ENCODE measurements at places on chromosomes 12 and 14.

DNA sequence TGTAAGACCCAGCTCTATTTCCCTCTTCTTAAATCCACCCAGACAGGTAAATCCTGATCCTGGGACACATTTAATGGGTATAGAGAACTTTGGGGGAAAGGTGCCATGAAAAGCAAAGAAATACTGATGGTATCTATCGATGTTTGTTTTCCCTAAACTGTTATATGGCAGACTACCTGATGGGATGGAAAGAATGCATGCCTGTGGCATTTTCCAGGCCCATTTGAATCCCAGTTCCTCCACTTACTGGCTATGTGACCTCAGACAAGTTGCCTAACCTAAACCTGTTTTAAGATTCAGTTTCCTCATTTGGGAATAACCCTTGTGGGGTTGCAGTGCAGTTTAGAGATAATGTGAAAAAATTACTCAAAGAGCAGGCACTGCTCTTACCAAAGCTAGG, 404.5 kb downstream of the FUT8 start:
- no peak for DNase-seq

DNA sequence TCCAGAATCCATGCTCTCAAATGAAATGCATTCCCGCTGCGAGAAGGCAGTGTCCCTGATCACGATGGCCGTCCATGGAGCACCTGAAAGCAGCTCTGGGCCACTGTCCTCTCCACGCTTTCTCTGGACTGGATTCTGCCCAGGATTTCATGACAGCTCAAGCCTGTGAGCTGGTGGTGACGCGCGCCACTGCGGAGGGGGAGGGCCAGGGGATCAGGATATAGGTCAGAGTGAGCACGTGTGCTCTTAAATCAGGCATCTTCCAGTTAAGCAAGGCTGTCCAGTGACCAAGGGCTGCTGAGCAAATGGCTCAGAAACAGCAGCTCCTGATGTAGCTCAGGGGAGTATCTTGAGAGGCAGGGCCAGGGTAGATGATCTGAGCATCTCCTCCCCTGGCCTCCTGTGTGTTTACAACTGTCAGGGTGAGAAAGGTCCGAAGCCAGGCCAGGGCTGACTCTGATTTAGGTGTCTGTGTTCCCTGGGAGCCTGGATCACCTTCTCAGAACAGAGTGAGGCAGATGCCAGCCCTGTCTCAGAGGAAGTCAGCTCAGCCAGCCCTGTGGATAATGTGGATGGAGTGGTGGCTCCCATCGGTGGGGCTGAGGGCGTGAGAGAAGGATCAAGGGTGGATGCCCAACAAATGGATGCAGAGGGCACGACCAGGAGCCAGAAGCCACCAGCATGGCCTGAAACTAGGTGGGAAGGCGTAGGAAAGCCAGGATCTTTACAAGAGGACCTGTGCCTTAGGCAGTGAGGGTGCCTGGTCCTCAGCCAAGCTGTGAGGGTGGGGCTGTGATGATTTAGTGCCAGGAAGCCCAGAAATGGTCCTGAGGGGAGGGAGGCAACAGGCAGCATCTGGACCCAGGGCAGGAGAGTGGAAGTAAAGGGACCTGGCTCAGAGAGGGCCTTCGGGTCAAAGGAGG, 55.3 kb downstream of the ELK3 start:
- peak; percentile 56 for DNase-seq

GRCh38 chr12:39671898-39672875, 52.6 kb upstream of the ABCD2 start:
- no peak for DNase-seq

DNA sequence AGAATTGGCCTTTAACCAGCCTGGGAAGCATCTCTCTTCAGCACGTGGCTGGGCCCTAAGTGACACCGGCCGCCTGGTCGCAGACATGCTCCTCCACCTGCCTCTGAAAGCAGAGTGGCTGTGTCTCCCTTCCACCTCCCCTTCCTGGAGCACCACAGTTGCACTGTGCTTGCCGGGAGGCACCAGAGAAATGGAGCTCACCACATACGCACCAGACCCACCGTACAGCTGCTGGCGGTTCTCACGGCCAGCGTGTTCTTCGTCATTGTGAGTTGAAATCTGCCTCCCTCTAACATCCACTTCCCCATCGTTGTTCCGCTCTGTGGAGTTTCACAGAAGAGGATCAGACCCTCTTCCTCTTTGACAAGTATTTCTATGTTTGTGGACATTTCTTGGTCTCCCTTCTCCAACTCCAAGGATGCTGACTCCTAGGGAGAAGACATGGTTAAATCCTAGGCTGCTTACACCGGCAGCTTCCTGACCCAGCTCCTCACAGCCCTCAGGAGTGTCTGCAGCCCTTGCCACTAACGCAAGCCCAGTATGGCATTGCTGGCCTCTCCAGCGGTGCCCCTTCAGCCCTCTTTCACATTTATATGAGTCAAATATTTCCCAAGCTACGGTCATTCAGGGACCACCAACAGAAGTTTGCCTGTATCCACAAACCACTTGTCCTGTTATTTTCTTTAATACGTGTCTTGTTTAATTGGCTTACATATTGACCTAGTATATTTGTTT, 11.5 kb upstream of the KRT5 start:
- no peak for DNase-seq

GRCh38 chr12:49952391-49953055, 2.0 kb downstream of the AQP2 start:
- no peak for DNase-seq

DNA sequence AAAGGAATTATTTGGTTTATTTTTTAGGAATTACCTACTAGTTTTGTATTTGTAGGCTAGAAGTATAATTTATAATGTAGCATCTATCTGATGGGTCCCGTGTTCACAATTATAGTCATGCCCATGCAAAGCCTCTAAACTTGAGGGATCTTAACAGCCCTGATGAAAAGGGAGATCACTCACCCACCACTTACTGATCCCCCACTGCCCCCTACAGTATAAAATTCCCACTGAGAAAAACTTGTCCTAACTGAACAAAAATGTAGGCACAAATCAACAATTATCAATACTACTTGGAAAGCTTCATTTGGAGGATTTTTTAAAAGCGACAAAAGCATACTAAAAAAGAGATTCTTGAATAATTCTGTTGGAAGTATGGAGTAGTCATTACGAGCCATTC, 21.0 kb downstream of the WIF1 start:
- DNase-seq: no peak

DNA sequence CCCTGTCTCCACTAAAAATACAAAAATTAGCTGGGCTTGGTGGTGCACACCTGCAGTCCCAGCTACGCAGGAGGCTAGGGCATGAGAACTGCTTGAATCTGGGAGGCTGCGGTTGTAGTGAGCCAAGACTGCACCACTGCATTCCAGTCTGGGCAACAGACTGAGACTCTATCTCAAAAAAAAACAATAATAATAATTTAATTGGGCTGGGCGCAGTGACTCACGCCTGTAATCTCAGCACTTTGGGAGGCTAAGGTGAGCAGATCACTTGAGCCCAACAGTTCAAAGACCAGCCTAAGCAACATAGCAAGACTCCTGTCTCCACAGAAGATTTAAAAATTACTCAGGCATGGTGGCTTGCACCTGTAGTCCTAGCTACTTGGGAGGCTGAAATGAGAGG, 26.7 kb downstream of the CBX5 start:
- DNase-seq: no peak

DNA sequence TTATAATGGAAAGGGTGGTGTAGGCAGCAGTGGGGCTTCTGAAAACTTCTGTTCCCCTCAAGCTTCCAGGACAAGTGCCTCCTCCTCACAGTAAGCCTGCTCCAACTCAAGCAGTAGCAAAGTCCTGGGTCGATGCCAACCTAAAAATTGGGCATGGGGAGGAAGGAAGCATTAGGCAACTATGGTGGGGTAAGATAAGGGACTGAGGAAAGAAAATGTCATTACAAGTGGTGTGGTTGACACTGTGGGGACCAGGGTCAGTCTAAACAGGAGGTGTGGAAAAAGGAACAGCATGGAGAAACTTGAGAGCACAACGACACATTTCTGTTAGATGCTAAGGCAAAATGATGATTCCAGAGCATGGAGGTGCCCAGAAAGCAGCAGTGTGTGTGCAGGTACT, 34.9 kb downstream of the WIF1 start:
- DNase-seq: no peak

DNA sequence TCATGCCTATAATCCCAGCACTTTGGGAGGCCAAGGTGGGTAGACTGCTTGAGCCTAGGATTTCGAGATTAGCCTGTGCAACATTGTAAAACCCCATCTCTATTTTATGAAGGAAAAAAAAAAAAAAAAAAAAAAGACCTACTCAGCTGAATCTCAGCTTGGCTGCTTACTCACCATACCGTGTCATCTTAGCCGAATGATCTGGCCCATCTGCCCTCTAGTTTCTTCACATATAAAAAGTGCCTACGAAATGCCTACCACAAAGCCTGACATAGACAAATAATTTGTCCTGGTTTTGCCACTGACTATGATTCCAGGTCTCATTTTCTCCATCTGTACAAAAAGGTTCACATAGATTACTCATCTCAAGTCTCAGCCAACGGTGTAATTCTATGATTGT, 10.1 kb downstream of the DIABLO start:
- DNase-seq: no peak

DNA sequence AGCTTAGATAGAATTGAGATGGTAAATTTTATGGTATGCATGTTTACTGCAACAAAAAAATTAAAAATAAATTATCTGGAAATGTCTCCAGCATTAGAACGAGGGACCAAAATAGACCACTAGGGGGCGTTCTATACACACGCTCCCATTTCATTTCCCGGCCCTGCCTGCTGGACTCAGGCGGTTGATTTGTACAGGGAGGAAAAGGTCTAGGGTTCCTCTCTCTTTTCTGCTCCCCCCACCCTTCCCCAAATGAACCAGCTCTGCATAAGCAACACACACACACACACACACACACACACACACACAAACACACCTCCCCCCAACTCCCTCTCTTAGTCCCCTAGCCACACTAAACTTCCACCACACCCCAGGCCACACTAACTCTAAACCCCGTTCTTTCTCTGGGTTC, 7.8 kb upstream of the DTX1 start:
- DNase-seq: no peak

DNA sequence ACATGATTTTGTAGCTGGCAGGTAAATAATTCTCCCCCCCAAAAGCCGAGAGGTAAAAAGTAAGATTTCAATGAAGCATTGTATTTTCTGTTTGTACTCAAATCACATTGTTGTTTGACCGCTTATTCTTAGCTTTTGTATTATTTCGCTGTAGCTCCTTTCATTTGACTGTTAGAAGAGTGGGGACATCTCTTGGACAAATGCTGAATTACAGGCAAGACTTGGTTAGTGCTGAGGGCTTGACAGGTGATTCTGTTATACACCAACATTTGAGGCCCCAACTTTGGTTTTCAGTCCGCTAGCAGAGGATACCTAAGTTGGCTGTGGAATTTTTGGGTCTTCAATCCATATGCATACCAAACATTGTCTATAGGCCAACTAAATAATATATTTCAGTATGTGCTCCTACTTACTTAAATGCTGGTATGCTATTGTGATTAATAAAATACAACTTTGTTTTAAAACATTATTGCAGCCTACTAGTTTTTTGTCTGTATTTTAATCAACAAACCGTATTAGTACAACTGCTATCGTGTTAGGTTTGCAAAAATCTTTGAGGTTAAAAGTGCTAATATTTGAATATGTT, 102.2 kb downstream of the ERC1 start:
- peak; percentile 44 for DNase-seq

- DNase-seq: no peak
Measured at GRCh38 chr14:68027276-68027675, 207.7 kb downstream of the RAD51B start.

DNA sequence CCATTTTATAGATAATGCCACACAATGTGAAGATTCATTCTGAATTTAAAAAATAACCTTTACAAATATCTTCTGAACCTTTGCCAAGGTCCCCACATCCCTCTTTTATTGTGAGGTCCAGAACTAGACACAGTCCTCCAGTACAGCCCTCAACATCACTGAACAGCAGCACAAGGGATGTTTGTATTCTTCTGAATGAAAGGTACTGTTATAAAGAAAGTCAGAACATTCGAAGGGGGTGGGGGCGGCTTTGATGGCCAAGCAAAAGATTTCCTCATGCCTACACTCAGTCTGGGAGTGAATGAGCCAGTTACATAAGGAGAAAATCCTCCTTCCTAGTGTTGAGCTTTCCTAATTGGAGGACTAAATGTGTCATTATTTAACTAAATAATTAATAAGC, 77.3 kb downstream of the PPM1A start:
- no peak for DNase-seq

- no peak for DNase-seq
Measured at GRCh38 chr12:31947971-31948370, 11.2 kb upstream of the RESF1 start.

- no peak for DNase-seq
Measured at GRCh38 chr14:61932974-61933373, 170.8 kb downstream of the SNAPC1 start.

- DNase-seq: no peak
Measured at GRCh38 chr12:75665216-75665615, 153.8 kb upstream of the KRR1 start.

- DNase-seq: no peak
Measured at GRCh38 chr12:27343255-27344000, 10.8 kb downstream of the BMAL2 start.

DNA sequence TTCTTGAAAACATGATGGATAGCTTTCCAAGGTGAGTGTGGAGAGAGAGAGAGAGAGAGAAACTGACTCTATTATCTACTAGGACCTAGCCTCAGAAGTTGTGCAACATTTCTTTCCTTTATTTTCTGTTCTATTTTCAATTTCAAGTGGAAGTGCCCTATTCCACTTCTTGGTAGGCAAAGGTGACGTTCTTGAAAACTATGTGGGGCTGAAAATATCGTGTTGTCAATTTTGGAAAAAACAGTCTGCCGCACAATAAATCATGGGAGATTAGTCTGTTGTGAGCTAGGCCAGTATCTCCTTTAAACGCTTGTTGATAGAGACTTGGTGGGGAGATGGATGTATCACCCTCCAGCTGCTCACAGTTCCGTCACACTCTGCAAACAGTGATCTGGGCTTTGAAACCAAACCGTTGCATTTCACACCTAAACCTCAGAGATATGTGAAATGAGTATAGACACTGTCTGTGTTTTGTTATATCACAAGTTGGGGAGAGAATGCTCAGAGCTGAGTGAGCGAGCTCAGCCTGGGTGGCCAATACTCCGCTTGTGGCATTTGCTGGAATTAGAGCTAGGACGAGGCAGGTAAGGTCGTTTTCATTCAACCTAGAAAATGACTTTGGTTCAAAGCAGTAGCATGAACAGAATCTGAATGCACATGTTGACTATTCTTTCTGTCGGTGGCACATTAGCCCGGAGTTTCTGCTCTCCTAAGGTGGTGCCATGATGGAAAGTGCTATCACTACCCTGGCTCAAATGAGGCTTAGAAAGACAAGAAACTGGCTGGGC, 75.1 kb upstream of the ST8SIA1 start:
- DNase-seq: no peak

GRCh38 chr14:50013198-50013918, 103.0 kb downstream of the VCPKMT start:
- no peak for DNase-seq

- no peak for DNase-seq
Measured at GRCh38 chr14:74083161-74083560, 1.1 kb downstream of the ALDH6A1 start.

GRCh38 chr12:71661977-71662530, 1.6 kb downstream of the ZFC3H1 start:
- DNase-seq: no peak

GRCh38 chr12:59627582-59627981, 31.8 kb downstream of the SLC16A7 start:
- DNase-seq: no peak

All from renal cortex interstitium (tissue), 15 donors.